H54 (cell line): ENCODE measurements at places on chromosomes 5 and 9.

- no peak for DNase-seq
These were observed 31.5 kb upstream of the SGCD start for GRCh38 chr5:156295431-156295830.

GRCh38 chr5:154211641-154212390 is 21.3 kb downstream of the GALNT10 start:
- DNase-seq: no peak

DNA sequence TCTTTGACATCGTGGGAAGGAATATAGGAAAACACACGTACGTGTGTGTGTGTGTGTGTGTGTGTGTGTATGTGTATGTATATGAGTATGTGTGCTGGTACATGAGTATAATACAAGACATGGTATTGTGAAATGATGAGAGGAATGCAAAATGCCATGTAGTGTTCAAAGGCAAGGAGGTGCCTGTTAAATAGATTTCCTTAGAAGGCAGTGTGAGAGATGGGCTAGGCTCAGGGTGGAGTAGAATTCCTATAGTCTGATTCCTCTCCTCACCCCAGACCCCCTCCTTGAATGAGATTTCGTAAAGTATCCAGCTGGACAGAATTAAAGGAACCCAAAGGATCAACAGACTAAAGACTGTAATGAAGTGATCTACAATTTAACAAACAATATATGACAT is 11.1 kb downstream of the GPR21 start:
- DNase-seq: no peak

DNA sequence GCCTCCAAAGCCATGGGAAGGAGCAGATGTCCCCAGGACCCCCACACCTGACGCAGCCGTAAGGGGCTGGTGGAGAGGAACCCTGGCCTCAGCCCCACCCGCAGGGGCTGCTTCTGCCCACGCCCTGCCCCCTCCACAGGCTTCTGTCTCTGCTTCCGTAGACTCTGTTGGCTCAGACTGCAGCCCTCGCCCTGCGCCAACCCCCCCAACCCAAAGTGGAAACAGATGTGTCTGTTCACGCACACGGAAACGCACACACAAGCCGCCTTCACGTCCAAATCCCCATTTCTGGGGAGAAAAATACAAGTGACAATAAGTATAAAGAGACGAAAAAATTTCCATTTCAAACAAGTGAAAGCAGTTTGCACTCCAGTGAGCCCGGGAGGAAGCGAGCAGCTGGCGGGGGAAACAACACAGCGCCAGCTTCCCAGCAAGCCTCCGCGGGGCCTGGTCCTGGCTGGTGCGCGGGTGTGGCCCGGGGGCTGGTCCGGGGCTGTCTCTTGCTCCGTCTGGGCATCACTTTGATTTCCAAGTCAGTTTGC is 32.6 kb upstream of the RXRA start:
- DNase-seq: no peak

- no peak for DNase-seq
These were observed 81.4 kb upstream of the PIK3R1 start for GRCh38 chr5:68134033-68134668.

- DNase-seq: no peak
These were observed 119.5 kb downstream of the YTHDC2 start for GRCh38 chr5:113632996-113633395.

- no peak for DNase-seq
These were observed 144.4 kb upstream of the MAP3K1 start for GRCh38 chr5:56670916-56671315.

- no peak for DNase-seq
These were observed 353.7 kb downstream of the CETN3 start for GRCh38 chr5:90055831-90056328.

DNA sequence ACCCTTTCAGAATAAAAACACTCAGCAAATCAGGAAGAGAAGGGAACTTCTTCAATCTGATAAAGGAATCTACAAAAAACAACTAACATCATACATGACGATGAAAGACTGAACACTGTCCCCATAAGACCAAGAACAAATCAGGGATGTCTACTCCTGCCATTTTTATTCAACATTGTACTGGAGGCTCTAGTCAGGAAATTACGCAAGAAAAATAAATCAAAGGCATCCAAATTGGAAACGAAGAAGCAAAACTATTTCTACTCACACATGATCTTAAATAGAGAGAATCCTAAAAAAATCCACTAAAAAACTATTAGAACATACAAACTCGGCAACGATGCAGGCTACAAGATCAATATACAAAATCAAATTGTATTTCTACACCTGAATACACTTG is 42.3 kb downstream of the IPPK start:
- no peak for DNase-seq

- DNase-seq: no peak
These were observed 173.4 kb upstream of the PANK3 start for GRCh38 chr5:168752416-168753190.

GRCh38 chr5:74693191-74693590 is 8.2 kb downstream of the HEXB start:
- DNase-seq: no peak

DNA sequence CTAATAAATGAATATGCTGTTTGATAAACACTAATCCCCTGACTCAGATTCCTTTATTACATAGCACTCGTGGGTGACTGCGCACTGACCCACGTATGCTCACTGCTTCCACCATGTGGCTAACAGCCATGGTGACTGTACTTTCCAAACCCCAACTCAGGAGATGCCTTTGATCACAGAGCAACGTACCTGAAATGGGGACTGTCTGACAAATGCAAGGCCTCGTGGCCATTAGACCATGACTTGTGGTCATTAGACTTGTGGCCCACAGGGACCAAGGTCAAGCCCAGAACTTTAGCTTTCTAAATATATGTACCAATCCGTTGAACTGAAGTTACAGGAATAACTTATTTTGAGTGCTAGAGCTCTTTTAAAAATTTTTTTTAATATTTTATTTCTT is 46.6 kb downstream of the CYFIP2 start:
- peak; percentile 30 for DNase-seq

DNA sequence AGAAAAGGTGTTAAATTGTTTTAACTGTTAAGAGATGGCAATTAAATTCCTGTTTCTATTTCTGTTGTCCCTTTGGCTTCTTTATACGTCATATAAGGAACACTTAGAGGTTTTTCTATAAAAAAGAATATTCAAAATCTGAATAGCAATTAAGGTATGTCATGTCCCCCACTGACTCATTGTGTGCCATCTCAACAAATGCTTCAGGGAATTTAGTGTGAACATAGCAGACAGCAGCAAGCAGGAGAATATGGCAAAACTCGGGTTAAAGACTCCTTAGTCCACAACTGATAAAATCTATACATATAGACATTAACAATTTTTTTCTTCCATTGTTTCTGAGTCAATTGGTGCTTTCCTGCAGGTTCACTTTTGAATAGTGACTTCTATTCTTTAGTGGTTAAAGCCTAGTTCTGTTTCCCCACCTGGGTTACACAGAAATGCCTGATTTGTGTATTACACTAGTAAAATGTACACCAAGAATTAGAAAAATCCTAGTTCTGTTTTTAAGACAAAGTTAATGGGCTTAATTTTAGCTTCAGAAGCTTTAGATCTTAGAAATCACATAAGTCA is 17.9 kb upstream of the RPS23 start:
- no peak for DNase-seq

DNA sequence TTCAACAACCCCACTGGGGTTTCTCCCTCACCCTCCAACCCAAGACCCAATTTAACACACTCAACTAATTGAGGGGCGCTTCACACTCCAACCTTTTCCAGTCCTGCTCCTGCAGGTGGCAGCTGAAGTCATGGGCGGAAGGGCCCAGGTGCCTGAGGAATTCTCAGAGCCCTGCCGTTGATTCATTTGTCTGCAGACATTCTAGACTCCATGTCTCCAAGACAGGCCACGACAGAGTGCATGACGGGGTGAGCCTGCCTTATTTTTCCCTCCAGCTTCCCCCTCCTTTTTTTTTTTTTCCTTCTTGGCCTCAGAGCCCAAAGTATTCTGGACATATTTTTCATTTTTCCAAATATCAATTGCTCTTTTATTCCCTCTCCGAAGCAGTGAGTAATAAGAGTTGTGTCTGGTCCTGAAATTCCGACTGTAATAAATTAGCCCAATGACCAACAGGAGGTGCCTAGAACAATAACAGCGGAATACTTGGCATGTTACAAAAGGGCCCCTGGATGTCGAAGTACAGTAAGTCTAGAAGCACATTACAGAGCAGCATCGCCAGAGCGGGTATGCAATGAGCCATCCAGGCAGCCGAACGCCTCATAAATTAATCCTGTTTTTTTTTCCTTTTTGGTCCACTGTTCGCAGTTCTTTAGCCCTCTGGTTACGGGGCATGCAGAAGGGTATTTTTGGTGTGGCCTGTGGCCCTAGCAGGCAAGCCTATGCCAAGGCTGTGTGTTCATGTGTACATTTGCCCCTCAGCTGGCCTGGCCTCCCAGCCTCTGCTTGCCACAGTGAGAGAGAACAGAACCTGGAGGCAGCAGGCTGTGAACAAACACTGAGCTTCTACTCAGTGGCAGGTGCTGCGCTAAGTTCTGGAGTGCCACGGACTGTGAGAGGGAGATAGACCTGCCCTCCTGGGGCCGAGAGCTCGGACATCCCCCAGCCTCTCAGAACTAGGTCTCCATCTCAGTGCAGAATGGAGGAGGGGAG is 8.6 kb upstream of the SMIM23 start:
- DNase-seq: no peak

GRCh38 chr9:109912082-109912582 is 132.1 kb downstream of the PALM2AKAP2 start:
- no peak for DNase-seq

- no peak for DNase-seq
These were observed 152.8 kb downstream of the YIPF5 start for GRCh38 chr5:144017631-144018030.

DNA sequence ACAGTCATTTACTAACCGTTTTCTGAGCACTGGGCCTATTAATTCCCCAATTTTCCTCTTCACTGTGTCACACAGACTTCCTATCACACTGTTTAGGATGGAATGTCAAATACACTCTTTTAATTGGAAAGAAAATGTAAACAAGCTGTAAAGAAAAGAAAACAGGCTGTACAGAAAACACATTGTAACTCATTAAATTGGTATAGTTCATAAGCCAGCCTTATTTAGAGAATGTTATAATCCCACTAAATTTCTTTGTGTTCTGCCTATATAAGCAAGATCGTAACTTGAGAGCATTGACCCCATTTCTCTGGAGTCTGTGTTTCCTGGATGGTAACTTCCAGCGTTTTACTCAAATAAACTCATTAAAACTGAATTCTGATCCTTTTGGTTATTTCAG is 46.5 kb downstream of the TARS1 start:
- no peak for DNase-seq
